ENCODE measurements at places on chromosomes 5 and 9.

DNA sequence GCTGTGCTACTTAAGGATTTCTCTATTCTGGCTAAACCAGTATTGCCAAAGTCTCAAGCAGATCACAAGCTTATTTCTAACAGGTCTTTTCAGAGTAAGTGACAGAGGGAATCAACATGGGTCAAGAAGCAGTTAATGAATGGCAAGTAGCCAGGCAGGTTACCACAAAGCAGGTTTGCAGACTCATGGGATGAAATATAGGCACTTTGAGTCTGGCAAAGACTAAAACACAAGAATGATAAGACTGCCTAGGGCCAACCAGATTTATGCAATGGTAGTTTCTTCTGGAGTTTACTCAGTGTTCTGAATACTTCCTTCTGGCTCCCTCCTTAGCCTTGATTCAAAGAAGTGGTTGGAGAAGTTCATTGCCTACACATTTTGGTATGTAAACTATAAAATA, 3.6 kb downstream of the HMGCS1 start:
- no peak for DNase-seq

DNA sequence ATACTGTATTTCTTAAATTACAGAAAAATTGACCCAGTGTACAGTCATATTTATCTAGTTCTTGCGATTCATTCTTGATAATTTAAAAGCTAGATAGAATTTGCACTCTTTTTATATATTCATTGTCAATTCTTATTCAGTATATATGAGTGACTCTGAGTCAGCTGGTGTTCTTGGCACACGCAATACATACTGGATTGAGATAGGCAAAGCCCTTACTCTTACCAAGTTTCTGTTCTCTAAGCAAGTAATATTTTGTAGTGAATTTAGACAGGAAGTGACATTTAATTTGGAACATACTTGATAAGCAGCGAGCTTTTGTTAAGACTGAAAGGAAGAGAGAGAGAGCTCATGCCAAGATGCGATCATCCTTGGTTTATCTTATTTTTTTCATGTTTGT, 57.7 kb downstream of the GPBP1 start:
- DNase-seq, result no peak

DNA sequence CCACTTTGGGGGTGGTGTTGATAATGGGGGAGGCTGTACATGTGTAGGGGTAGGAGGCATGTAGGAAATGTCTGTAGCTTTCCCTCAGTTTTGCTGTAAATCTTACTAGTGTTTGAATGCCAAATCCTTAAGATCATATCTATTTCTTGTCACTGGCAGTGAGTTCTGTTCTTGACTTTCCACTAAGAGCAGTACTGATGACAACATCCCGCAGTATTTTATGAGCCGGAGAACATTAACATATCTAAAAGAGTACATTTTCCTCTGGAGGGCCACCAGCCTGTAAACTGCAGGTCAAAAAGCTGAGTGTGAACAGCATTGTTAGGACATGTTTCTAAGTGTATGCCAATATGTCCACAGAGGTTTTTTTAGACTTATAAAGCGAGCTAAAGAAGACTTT, 2.5 kb upstream of the HSPB3 start:
- no peak for DNase-seq

DNA sequence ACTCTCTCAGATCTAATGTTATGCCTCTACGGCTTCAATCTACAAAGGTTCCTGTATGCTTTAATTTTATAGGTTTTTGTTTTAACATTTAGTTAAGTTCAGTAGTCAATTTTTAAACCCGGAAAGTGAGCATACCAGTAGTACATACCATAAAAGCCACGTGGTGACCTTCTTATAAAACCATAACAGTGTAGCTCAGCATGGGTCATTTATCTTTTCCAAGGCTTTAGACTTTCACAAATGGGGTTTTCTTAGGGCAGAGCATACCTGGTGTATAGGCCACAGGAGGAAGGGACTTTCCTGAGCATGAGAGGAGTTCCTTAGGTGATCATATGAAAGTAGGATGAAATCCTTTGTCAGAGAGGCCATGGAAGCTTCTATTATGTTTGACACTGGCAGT, 23.2 kb downstream of the ECM2 start:
- no peak for DNase-seq

DNA sequence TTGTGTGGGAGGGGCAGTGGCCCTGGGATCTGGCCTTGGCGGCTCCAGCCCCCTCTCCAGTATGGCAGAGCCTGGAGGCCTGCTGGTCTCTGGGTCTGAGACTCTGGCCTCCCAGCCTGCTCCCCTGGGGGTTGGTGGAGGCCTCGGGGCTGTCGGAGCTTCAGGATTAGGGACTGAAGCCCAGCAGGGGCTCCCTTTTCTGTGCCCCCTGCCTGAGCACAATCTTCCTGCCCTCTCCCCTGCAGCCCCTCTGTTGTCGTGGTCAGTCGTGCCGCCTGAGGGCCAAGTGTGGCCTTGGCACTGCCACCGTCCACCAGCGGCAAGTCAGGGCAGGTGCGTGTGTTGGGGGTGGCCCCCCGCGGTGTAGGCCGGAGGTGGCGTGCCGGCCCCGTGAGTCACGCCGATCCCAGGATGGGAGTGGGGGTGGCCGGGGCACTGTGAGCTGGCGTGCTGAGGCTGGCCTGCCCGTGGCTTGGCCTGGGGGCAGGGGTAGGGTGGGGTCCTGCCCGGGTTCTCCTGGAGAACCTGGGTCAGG, 53.6 kb downstream of the RXRA start:
- DNase-seq, result peak; percentile 83

DNA sequence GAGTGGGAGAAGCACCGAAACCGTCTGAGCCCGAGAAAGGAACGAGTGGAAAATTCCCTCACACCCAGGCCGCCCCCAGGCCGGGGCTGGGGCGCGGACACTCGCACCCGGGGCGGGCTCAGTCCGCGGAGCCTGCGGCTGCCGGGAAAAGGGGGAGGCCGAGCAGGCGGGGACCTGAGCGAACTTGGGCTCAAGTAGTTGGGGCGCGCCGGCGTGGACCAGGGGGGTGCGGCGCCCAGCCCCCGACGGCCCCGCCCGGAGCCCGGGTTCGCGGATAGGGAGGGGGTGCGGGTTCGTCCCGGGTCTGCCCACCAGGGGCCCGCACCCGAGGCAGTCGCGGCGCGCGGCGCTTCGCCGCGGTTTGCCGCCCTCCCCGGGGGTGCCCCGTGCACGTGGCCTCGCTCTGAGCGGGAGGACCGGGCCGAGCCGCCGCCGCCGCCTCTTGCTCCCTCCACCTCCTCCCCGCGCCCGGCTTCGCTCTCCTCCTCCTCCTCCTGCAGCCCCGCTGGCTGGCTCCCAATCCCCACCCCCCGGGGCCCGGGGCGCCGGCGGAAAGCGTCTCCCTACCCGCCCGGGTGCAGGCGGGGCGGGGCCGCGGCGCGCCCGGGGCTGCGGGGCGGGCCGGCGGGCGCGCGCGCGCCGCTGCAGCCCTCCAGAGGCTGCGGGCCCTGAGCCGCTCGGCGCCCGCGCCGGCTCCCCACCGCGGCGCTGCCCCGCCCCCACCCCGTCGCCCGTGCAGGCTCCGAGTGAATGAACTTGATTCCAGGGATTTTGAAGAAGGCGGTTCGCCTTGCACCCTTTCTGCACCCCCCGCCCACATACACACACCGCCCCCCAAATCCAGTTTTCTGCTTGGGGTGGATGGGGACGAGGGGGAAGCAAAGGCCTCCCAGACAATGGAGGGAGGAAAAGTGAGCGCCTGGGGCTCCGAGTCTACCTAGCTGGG, 1.3 kb upstream of the NFIB start:
- DNase-seq, result peak; percentile 31

DNA sequence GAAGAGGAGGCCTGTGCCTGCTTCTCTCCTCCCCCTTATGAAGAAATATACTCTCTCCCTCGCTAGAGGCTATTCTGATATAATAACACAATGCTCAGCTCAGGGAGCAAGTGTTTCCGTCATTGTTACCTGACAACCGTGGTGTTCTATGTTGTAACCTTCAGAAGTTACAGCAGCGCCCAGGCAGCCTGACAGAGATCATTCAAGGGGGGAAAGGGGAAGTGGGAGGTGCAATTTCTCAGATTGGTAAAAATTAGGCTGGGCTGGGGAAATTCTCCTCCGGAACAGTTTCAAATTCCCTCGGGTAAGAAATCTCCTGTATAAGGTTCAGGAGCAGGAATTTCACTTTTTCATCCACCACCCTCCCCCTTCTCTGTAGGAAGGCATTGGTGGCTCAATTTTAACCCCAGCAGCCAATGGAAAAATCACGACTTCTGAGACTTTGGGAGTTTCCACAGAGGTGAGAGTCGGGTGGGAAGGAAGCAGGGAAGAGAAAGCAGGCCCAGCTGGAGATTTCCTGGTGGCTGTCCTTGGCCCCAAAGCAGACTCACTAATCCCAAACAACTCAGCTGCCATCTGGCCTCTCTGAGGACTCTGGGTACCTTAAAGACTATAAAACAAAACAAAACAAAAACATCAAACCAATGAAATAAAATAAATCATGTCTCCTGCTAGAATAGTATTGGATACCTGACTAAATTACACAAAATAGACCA, 1.3 kb downstream of the TMEM174 start:
- DNase-seq, result no peak

DNA sequence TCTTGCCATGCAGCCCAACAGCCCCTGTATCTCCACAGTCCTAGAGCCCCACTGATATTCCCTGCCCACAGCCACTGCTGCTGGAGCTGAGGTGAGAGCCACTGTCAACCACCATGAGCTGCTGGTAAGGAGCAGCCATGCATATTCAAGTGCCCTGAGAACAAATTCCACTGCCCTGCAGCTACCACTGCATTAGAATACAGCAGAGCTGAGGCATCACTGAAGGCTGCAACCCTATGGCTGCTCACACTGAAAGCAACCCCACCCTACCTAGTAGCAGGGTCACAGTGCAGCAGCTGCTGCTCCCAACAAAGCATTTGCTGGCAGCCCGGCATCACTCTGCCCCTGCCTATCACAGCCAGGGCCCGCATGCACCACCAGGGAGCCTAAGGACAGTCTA, 68.6 kb downstream of the SKIC3 start:
- DNase-seq, result no peak

GRCh38 chr5:53110156-53110555, 599 bp upstream of the MOCS2 start:
- DNase-seq, result no peak

Data from SW480 (cell line).